ENCODE measurements at places on chromosomes 4 and X.
A peak's percentile ranks its signal among the peaks of the same experiment; 100 is the strongest.

GRCh38 chr4:3177426-3177825 lies 71.5 kb upstream of the MSANTD1 start:
- no peak for DNase-seq

GRCh38 chr4:133323670-133324069 lies 174.6 kb downstream of the PCDH10 start:
- DNase-seq = no peak

- peak; percentile 79 for DNase-seq
Measured at GRCh38 chr4:4488405-4489404, 53.1 kb downstream of the STX18 start.

GRCh38 chr4:3017504-3017903 lies 54.1 kb downstream of the GRK4 start:
- DNase-seq = peak; percentile 55

DNA sequence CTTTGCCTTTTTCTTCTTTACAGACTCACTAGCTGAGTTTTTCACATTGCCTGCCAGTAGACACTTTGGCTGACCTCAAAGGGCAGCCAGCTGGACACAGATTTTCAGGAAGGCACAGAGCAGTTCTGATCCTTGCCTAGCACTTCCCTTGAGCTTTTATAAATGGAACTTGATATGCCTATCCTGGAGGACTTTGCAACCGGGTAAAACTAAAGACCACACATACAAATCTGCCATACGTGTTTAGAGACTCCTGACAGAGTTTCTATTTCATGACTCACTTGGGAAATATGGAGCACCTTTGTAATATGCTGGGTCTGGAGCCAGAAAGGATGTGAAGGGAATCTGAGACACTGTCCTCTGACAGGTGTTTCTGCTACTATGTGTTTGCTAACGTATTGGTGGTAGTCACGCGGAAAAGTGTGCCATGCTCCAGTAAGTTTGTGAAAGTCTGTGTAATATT lies 56.7 kb upstream of the RASSF6 start:
- DNase-seq = no peak

- DNase-seq = no peak
Measured at GRCh38 chrX:134167591-134168203, 69.3 kb upstream of the CCDC160 start.

- no peak for DNase-seq
Measured at GRCh38 chr4:155241664-155242063, 33.2 kb downstream of the NPY2R start.

- no peak for DNase-seq
Measured at GRCh38 chr4:184939978-184940377, 78.3 kb upstream of the HELT start.

Measured in AG10803 (cell line).